DMS153 (cell line): ENCODE measurements at places on chromosomes 2 and 18.
A peak's percentile ranks its signal among the peaks of the same experiment; 100 is the strongest.

- DNase-seq = no peak
Measured at GRCh38 chr18:28124131-28125029, 52.5 kb downstream of the CDH2 start.

- DNase-seq = peak; percentile 41
Measured at GRCh38 chr2:224284134-224284946, 117.6 kb downstream of the FAM124B start.

DNA sequence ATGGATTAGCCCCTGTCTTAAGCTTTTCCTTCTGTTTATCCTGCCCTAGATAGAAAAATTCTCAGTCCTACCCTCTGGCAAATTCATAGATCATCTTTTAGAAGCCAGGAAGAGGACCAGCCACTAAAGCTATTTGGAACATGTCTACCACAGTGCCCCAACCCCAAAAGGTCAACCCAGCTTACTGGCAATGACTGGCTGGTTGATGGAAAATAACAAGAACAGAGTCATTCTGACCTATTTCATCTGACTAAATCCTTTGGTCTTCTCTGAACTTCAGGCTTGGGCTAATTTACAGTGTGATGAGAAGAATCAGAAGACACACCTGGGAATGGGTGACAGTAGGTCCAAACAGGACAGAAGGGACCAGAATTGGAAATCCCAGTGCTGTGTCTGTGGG, 227.3 kb upstream of the CCDC68 start:
- no peak for DNase-seq

- DNase-seq = peak; percentile 69
Measured at GRCh38 chr2:106332054-106332453, 136.2 kb downstream of the RGPD3 start.

- no peak for DNase-seq
Measured at GRCh38 chr2:111250448-111251030, 129.8 kb downstream of the BCL2L11 start.

- no peak for DNase-seq
Measured at GRCh38 chr2:96601382-96602292, 36.5 kb downstream of the KANSL3 start.

- no peak for DNase-seq
Measured at GRCh38 chr2:62408241-62408677, 97.7 kb downstream of the TMEM17 start.

DNA sequence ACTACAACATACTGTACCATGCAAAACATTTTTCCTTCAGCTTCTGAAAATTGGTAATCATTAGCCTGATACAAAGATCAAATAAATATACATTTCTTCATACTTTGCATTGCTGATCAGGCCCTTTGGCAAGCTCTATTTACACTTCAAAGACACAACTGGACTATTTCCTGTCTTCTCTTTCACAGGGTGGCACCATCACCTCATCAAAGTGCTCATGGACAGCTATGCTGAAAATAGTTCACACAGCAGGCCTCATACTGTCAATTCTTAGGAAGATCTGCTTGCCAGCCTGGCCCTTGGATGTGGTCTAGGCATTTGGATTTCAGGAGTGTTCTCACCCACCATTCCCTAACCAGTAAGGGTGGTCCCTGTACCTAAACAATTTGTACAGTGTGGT, 33.9 kb downstream of the FBXO15 start:
- no peak for DNase-seq

DNA sequence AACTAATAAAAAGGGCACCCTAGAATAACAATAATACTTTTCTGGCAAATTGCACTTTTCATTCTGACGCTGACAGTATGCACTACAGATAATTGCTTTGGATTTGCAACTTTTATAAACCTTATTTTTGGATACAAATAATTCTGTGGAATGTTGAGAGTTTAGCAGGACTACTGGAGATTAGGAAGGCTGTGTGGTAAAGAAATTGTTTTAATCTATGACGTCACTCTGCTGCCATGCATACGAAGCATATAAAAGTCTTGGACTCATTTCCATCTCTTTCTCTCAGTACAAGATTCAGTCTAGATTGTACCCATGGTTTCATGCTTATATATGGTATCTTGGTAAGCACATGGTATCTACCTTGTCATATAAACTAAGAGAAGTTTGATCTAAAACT, 28.1 kb upstream of the ZCCHC2 start:
- DNase-seq = no peak

- DNase-seq = no peak
Measured at GRCh38 chr2:119431976-119432850, 559 bp downstream of the TMEM37 start.

- no peak for DNase-seq
Measured at GRCh38 chr18:60358516-60358915, 14.1 kb downstream of the MC4R start.

DNA sequence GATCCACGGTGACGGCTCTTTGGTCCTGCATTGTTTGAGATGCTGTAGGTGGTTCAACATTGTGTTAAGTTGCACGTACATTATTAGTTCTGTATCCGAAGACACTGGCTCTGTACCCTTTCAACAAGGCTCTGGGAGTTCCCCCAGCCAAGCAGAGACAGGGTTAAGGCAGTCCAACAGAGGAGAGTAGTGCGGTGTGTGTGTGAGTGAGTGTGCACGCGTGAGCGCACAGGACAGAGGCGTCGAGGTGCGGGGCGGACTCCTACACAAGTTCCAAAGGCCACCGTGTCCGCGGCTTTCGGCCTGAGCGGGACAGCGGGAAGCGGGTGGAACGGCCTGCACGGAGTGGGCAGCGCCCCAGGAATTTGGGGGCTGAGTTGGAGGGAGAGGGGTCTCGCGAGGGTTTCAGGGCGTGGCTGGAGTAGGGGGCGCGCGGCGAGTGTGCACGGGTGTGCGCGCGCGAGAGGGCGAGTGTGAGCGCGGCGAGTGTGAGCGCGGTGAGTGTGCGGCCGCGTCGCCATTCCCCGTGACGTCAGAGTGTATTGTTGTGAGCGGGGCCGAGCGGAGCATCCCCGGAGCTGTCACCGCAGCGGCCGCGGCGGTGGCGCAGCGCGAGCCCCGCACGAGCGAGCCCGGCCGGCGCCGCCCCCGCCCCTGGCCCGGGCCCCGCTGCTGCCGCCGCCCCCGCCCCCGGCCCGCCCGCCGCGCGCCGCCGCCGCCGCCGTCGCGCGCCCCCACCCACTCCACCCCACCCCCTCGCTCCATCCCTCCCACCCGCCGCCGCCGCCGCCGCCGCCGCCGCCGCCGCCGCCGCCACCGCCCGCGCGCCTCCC, at the start of gene ASXL3:
ASXL3 (plus strand) TSS at position 535 of the 833 bp plus-strand sequence. CDS start 413 bp downstream, outside the sequence.
- DNase-seq = peak; percentile 35

- DNase-seq = no peak
Measured at GRCh38 chr2:20130821-20131645, 79.6 kb upstream of the LAPTM4A start.

GRCh38 chr2:191999101-191999841, 152.4 kb upstream of the CAVIN2 start:
- DNase-seq = no peak

GRCh38 chr18:78778651-78779050, 201.0 kb upstream of the SALL3 start:
- DNase-seq = no peak

DNA sequence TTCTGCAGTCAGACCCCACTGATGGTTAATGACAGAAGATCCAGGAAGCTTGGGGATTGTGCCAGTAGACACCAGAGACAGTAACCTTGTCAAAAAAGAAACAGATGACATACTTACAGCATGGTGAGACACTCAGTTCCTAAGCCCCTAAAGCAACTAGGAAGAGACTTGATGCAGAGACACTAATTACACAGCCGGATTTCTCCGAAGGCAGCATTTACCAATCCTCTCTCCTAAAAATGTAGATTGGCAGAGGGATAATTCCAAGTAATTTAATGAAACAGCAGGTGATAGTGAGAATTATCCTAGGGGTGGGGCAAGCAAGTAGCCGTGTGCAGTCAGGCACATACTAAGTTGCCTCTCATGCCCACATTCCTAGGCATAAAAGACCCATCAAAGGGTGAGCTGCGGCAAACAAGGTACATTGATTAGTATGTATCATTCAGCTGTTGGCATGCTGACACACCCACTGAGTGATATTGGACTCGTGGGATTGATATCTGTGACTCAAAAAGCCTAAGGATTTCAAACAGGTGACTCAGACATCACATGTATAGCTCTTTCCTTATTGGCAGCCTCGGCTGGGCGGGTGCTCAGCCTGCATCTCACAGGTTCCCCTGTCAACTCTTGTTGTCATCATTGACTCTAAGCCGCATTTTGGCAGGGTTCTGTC, 296.7 kb upstream of the ATP5MC3 start:
- DNase-seq = no peak

DNA sequence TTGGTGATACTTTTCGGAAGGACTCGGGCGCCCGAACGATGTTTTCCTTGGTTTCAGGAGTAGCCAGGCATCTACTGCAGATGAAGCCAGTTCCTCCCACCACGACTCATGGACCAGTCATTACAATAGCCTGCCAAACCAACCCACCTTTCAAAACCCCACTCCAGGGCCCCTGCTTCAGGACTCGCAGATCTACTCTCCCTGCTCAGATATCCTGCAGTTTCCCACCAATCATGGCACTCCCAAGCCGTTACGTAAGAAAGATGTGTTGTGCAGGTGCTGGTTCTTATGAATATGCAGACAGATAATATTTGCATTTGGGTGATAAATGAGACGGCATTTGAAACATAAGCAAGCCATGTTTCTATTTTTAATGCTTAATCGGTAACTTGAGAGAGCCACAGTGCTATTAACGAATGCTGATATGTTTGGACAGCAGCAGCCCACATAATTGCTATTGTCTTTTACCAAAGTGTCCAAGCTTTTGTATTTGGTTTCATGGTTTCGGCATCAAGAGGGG, 3.5 kb upstream of the CYS1 start:
- DNase-seq = no peak

GRCh38 chr2:20616341-20616871, 34.5 kb downstream of the HS1BP3 start:
- no peak for DNase-seq

DNA sequence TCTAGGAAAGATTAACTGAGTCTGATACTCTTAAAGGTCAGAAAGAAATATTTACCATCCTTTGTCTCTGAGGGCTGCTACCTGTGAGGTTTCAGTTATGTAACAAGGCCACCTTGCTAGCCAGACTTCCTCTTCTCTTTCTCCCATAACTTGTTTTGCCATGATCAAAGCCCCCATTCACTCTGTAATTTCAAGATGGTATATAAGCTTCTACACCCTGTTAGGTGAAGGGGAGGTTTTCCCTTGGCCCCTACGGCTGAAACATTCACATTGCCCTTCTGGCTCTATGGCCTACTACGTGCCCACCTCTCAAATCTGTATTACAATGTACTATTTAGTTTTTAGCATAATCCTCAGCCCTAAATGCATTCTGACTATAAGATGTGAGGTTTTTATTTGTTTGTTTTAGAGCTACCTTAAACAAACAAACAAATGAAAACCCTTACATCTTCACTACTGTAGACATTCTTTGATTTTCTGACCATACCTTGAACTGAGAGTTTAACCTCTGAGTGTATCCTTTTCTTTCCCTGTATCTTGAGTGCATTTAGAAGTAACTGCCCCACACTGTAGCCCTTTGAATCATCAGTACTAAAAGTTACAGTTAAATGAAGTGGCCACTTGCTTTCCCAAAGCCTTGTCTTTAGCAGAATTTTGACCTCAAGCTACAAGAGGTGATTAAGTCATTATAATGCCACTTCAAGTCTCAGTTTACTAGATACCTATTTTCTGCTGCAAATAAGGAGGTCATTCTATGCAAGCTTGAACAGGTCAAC, 332.2 kb downstream of the SOCS6 start:
- no peak for DNase-seq

- no peak for DNase-seq
Measured at GRCh38 chr2:43051338-43051737, 175.1 kb downstream of the ZFP36L2 start.

DNA sequence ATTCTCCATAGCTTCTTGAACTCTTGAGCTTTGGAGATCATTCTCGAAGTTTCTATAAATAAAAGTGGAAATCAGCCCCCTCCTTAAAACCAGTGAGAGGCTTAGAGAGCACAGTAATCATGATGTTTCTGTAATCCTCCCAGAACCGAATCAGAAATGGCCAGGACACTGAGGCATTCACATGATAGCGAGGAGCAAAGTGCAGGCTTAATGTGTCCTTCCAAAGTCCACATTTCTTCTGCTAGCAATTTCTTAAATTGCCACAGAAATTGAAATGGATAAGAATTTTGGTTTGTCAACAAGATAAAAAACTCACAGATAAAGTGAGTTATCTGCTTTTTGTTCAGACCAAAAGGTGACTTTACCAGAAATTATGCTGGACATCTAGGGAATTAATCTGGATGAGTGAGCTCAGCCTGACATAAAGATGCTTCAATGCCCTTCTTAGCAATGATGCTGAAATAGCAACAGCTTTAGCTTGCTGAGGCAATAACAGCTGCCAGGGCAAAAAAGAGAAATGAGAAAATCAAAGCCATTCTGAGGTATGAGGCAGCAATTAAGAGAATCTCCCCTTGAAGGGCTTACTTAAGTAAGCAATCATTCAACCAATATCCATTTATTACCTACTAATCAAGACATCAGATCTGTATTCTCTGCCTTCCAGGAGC, 82.4 kb upstream of the PHLPP1 start:
- no peak for DNase-seq

GRCh38 chr2:195543902-195544894, 112.8 kb upstream of the SLC39A10 start:
- DNase-seq = no peak

DNA sequence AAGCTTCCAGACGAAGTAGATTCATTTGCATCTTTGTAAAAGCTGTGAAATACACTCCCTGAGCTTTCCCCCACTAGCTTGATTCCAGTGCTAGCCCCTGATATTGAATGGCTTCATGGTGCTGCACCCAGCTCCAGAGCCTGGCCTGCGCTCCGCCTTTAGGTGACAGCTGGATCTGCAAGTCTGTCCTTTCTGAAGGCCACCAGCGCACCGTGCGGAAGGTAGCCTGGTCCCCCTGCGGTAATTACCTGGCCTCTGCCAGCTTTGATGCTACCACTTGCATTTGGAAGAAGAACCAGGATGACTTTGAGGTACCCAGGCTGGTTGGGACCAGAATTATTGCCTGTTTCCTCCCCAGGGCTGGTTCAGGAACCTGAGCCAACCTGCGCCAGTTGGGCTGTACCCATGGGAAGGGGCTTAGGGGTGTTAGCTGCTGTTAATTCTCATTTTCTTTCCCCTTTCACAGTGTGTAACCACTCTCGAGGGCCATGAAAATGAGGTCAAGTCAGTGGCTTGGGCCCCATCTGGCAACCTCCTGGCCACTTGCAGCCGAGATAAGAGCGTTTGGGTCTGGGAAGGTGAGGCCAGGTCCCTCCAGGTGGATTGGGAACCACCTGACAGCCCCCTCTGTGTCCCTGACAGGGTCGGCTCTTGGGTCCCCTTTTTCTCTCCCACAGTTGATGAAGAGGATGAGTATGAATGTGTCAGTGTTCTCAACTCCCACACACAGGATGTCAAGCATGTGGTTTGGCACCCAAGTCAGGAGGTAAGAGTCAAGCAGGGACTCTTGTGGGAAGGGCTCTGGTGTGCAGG, 1.3 kb downstream of the CIAO1 start:
- DNase-seq = no peak

- DNase-seq = peak; percentile 25
Measured at GRCh38 chr2:234978466-234979203, 26.8 kb downstream of the SH3BP4 start.

DNA sequence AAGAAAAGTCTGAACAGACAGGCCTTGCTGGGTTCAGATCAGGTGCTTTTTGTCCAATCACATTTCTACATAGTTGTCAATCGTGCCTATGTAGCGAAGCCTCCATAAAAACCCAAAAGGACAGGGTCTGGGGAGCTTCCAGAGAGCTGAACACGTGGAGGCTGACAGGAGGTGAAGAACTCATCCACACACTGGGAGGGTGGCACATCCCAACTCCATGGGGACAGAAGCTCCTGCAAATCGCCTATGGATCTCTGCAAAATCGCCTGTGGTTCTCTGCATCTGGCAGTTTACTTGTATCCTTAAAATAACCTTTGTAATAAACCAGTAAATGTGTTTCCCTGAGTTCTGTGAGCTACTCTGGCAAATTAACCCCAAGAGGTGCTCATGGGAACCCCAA, 12.4 kb downstream of the ALPK2 start:
- DNase-seq = no peak
